ENCODE measurements at places on chromosomes 2 and 18.

GRCh38 chr2:230913406-230914143 lies 11.5 kb downstream of the GPR55 start:
- DNase-seq: peak; percentile 46

- peak; percentile 84 for DNase-seq
Measured at GRCh38 chr2:172427256-172427989, at the start of gene ITGA6. ITGA6 (plus strand) TSS chr2:172427586.

GRCh38 chr2:9658972-9659371 lies 28.2 kb upstream of the YWHAQ start:
- peak; percentile 65 for DNase-seq

DNA sequence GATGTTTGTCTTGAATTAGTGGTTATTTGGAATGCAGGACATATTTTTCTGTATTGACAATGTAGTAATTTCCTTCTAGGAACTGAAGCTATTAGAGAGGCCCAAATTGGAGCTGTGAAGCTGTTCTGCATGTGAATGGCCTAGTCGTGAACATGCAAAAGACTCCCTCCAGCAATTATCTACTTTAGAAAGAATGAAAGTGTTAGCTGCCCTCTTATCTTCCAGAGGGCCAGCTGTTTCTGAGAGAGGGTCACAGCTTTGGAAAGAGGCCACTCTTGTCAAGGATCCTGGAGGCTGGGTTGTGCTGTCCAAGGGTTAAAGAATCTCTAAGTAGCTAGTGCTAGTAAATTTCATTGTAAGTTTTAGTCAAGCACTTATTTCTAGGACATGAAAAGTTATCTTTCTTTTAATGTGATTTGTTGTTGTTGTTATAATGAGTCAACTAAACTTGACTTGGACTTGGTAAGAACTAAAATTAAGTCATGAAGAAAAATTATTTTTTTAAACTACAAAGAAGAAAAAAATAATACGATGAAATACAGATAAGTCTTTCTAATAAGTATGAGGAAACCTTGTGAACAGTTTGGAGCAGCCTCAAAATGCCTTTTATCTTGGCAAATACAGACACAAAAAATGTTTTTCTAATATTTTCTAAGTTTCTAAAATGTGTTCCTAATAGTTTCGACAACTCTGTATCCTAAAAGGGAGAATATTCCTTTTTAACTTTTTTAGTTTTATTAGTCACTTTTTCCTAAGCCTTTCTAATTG lies 36.8 kb downstream of the DPP4 start:
- no peak for DNase-seq

DNA sequence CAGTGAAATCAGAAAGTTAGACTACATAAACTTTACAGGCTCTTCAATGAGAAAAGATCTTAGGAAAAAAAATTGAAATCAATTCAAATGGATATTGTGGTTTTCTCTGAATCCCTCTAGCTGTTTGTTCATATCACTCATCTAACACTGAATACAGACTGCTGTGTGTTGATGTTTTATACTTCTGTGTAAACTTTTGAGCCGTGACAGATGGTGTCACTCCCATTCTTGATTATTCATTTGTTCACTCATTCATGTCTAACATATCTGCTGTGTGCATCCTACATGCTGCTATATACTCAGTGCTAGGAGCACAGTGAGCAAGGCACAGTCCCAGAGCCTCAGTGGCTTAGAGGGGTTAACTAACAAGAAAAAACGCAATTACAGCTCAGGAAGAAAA lies 12.6 kb downstream of the KLHL23 start:
- no peak for DNase-seq

DNA sequence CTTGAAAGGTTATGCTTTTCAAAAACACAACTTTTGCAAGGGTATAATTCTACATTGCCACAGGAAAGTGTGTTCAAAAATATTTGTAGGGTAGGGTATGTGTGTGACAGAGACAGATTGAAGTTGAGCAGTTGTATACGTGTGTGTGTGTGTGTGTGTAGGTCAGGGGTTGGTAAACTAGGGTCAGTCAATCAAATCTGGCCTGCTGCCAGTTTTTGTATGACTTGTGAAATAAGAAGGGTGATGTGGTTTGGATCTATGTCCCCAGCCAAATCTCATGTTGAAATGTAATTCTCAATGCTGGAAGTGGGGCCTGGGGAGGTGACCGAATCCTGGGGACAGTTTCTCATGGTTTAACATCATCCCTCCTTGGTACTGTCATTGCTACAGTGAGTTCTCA lies 148.2 kb downstream of the CERS6 start:
- no peak for DNase-seq

- DNase-seq: no peak
Measured at GRCh38 chr18:46462523-46462922, 194.5 kb downstream of the LOXHD1 start.

DNA sequence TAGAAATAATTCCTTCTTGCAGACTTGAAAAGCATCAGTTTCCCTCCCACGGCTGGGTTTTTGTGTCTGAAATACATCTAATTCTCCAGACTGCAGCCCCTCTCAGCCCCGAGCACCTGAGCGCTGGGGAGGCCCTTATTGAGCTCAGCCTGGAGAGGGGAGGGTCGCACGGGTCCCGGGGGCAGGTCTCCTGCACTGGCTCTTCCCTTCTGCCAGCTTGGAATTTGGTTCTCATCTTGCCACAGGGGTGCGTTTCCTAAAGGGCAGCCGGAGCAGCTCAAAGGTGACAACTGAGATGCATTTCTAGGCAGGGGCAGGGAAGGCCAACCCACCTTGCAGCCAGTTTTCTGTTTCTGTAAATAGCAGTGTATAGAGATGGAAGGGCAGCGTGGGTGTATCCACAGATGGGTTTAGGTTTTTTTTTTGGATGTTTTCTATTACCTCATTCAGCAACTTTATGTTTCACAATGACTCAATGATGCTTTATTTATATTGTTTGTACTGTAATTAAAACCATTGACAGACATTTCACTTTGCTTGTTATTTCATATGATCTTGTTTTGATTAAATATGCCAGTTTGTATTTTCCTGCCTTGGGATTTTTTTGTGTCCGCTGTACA lies 37.0 kb downstream of the GBX2 start:
- no peak for DNase-seq

DNA sequence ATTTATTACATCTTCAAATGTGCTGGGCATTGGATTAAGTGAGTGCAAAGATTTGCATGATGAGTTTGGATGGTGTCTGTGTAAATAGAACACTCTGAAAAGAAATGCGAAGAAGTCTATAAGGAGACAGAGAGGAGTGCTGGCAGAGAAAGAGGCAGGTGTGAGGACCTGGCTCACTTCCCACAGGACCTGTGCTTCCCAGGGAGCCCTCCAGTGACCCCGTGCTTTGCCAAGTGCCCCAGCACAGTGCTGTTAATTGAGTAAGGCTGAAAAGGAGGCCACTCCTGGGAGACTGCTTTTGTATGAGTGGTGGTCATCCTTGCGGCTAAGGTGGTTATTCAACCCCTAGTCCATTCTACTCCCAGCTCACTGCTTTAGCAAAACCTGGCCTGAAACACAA lies 230.8 kb downstream of the OSR1 start:
- DNase-seq: no peak

DNA sequence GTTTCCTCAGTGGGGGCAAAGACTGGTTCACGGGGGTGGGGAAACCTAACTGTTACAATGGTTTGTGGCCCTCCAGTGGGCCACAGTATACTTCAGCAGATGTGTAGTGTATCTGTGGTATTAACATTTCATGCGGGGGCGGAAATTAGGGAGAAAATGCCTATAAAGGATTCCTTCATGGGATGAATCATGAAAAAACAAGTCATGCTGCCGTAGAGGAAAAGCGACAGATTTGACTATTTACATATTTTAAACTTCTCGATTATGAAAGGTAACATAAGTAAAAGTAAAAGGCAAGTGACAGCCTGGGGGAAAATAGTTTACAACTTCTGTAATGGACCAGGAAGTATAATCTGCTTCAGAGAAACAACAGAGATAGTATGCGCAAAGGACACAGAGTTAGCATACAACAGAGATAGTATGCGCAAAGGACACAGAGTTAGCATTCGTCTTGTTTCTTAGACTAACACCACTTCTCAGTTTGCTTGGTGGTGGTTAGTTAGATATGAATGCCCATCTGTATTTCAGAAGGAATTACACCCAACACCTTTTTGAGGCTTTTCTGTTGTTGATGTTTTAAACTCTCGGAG lies 41.1 kb downstream of the MRPS9 start:
- DNase-seq: no peak

DNA sequence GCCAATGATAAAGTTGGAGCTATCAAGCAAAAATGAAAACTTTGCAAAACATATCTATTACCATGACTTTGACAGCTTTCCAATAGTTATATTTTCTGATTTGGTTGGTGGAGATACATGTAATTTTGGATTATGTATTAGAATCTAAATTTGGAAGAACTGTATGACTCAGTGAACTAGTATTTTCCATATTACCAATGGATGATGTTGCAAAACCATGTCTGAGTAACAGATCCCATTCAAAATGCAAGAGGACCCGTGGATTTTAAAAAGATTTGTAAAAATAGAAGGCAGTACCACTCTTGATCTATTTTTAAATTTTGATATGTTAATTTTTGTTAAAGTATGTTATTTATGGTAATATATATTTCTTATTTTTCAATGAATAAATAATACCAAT lies 83.0 kb downstream of the TAF4B start:
- no peak for DNase-seq

GRCh38 chr18:79672490-79673276 lies 6.9 kb upstream of the CTDP1 start:
- DNase-seq: no peak

DNA sequence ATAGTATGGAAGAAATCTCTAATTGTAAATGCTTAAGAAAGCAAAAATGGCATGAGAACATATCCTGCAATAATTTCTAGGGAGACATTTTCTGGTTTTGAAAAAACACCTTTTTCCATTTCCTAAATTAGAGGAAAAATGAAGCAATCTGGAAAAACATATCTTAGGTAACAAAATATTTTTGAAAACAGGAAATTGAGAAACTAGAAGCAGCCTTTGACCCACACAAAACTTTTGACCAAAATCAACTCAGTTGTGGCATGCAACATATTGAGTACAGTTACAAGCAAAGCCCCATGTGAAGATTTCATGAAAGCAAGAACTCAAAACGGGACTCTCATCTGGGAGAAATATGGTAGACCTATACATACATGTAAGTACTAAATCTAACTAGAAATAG lies 28.6 kb upstream of the CHAC2 start:
- DNase-seq: no peak

DNA sequence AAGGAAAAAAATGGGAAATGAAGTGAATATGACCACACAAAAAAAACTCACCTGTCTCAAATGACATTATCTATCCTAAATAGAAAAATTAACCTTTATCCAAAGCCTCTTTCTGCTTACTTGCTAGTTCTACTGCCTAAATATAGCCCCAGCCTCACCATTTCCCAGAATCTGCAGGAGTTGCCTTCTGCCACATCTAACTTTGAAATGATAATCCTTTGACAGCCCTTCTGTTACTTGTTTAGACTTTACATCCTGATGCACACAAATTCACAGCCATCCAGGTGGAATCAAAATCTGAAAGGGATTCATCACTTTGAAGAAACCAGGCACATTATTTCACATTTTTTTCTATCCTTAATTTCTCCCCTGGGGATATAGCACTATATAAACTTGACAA lies 1356.2 kb upstream of the NXPH2 start:
- no peak for DNase-seq

DNA sequence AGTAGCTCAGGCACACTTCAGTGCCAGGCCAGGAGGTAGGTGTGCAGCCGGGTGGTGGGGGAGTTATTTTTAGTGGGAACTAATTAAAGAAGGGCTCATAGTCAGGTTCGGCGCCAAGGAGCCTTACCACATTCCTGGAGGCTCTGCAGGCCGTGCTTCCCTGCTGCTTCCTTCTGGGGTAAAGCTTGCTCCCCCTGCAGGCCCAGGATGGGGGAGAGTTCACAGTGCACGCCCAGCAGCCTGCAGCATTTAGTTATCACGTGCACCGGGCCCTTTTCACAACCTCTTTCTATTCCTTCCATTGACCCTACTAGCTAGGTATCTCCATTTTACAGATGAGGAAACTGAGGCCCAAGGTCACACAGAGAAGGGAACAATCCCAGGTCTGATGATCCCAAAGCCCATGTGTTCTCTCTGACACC lies 2.5 kb downstream of the KCNF1 start:
- DNase-seq: peak; percentile 57

DNA sequence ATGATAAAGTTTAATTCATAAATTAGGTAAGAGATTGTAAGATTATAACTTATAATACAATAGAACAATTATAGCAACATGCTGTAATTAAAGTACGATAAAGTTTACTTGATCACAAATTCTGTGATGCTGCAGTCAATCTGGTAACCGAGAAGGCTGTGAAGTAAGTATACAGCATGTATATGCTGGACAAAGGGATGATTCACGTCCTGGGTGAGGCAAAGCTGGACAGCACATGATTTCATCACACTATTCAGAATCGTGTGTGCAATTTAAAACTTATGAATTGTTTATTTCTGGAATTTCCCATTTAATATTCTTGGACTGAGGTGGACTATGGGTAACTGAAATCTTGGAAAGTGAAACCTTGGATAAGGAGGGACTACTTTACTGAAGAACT lies 522.2 kb upstream of the CNTNAP5 start:
- DNase-seq: no peak
